ENCODE measurements at places on chromosomes 13 and 19.
A peak's percentile ranks its signal among the peaks of the same experiment; 100 is the strongest.

DNA sequence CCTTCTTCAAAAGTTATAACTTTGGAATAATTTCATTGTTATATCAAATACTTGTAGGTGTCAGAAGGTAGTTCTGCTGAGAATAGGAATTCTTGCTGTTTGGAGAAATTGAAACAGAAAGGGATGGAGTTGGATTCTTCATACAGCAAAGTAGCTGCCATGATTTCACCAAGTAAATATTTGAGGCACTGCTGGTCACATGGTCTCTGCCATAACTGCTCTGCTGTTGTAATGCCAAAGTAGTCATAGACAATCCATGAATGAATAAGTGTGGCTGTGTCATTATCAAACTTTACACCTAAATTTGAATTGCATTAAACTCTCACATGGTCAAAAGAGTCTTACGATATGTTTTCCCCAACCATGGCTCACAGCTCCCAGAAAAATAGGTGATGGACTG, 308.6 kb downstream of the GPC6 start:
- DNase-seq: no peak

DNA sequence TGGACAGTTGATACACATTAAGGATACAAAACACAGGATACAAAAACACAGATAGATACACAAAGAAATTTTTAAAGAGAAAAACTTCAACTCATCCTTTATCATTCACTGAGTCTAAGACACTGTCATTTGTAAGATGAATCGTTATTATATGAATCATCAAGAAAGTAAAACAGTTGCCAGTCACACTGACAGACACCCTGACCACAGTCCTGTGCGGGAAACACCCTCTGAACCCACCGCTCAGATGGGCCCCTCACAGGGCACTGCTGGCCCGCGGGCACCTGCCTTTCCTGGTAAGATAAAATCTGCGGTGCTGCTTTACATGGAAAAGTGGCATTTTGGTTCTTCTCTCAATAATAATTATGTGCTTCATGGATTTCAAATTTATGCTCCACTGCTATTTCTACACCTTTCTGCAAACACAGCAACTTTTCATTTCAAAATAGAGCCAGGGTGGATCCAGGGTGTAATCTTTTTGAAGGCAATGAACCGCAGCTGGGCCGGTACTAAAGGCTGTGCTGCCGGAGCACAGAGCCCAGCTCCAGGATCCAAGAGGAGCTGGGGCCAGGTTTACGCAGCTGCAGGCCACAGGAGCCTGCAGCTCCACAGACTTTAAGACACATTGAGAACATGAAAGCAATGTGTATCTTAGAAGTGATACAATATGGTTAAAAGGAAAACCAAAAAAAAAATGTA, 76.8 kb downstream of the TUBGCP3 start:
- DNase-seq: no peak

DNA sequence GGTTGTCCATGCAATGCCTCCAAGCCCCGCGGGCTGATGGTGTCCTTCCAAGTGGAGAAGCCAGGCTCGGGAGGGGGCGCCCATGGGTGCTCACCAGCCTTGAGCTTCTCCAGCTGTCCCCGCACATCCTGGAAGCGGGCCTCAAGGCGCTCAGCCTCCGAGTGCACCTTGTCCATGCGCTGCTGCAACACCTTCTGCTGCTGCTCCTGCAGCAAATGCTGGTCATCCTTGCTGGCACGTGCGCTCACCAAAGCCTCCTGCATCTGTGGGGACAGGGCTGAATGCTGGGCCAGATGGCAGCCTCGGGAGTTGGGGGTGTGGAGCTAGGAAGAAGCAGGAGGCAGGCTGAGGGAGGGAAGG, 22.8 kb upstream of the EMP3 start:
- no peak for DNase-seq

GRCh38 chr13:33629605-33630360, 188.2 kb upstream of the RFC3 start:
- no peak for DNase-seq

- DNase-seq: no peak
Observed at GRCh38 chr19:17137417-17137816, 61.8 kb downstream of the MYO9B start.

- DNase-seq: no peak
Observed at GRCh38 chr19:55866521-55866920, 30.2 kb downstream of the NLRP4 start.

DNA sequence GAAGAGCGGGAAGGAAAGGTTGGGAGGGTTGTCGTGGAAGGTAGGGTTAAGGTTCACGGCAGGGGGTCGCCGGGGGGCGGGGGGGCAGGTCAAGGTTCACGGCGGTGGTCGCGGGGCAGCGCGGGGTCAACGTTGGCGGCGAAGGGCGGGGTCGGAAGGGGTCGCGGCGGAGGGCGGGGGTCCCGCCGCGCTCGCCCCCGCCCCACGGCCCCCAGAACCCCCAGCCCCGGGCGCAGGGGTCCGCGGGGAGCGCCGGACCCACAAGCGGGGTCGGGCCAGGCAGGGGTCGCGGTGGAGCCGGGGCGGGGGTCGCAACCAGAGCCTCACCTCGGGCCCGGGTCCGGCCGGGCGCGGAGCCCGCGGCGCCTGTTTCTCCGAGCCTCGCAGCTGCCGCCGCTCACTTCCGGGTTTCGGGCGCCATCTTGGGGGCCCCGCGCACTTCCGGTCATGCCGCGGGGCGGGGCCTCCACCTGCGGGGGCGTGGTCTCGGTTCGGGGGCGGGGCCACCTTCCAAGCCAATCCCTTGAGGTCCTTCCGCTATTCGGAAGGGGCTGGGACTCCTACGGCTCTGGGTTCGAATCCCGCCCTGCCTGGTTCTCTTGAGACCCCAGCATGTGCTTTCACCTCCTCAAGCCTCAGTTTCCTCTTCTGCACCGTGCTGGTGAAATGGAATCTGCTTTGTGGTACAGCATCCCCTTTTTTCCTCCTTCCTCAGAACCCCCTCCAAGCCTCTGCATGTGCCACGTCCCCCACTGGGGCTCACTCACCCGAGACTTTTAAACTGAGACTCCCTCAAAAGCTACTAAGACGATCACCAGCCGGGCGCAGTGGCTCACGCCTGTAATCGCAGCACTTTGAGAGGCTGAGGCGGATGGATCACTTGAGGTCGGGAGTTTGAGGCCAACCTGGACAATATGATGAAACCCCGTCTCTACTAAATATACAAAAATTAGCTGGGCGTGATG, at the start of gene SBNO2:
TSS of gene SBNO2 (minus strand) at position 424 of the 965 bp plus-strand sequence. CDS start 19,992 bp downstream, outside the sequence.
- peak; percentile 98 for DNase-seq

- DNase-seq: peak; percentile 80
Observed at GRCh38 chr19:57888560-57889231, at the start of gene ZNF814. Gene ZNF814, minus strand, starts transcription at chr19:57889037. Its CDS starts 235 bp downstream, at chr19:57888802.

DNA sequence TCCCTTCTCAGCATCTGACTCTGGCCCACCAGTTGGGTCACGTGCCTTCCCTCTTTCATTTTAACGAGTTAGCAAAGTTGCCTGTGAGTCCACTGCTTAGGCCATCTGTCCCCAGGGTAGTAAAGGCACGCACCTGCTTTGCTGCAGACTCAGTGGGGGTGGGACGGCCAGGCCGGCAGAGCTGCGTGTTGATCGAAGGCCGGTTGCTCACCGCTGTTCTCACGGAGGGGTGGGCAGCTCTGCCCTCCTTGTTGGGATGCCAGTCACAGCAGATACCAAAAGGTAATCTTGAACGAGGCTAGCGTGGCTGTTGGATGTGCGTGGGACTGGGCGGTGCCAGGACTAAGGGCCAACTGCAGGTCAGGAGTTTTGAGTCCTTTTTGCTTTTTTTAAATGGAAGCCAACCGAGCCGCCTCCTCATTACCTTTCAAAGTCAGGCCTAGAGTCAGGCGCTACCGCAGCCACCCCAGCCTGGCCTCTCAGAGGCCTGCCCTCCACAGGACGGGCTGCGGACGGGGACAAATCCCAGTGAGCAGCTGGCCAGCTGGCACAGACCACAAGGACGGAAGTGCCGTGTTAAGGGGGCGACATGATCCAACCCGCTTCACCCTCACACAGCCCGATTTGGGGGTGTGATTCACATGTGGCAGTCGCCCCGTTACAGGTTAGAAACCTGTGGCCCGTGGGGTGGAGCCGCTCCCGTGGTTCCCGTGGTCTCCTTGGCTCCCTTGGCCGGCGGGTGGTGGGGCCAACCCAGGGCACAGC, 20.6 kb downstream of the ADPRHL1 start:
- no peak for DNase-seq

DNA sequence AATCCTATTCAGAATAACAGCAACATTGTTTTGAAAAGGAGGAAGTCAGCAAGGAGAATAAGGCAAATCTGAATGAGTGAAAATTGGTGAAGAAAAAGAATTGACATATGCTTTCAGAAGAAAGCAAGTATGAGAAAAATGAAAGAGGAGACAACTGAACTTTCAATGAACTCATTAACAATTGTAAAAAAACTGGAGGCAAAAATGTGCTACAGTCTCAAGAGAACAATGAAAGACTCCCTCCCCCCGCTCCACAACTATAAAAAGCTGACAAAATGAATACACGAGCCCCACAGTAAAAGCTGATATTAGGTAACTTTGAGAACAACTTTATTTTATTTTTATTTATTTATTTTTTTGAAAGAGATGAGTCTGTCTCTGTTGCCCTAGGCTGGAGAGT, 373.1 kb downstream of the DIAPH3 start:
- DNase-seq: no peak

GRCh38 chr13:113172419-113172926, 14.0 kb downstream of the PROZ start:
- DNase-seq: no peak

GRCh38 chr13:112690283-112690929, 568 bp downstream of the ATP11A start:
- DNase-seq: peak; percentile 33

GRCh38 chr19:18020212-18021085, 12.5 kb downstream of the ARRDC2 start:
- no peak for DNase-seq

DNA sequence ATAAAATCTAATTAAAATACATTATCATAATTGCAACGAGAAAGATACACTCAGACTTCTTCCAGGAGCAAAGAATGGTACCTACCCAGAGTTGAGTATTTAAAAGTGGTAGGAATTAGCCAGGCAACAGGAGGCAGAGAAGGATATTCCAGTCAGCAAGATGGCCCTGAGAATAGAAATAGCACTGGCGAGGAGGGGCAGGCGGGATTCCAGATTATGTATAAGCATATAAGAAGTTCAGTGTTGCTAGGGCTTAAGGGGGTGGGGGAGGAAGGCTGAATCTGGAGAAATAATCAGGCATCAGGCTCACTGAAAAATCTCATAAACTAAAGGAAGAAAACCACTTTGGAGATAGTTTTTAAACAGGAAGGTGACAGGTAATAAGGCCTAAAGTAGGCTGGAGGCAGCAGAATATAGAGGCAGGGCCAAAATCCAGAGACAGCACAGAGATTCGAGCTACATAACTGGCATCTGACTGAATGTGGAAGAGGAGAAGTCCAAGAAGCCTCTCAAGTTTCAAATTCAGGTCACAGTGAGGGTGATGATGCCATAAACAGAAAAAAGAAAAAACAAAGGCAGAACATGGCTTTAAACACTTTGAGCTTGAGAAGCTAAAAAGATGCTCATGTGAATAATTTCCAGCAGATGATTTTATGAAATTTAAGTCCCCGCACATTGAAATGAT, 7.5 kb downstream of the KPNA3 start:
- DNase-seq: no peak

DNA sequence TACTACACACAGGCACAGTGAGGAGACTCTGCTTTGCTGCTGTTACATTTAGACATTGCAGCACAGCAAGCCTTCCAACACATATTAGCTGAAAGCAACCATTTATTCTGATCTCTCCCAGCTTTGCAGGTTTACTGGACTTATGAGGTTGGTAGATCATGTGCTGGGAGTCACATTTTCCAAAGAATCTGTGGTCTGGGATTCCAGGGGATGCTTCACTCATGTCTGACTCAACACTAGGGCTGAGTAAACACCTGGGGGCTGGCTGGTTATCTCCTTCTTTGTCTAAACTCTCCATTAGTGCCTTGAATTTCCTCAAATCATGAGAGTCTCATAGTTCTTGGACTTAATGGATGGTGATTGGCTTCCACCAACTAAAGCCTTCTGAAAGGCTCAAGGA, 5.4 kb upstream of the LGALS13 start:
- DNase-seq: no peak

DNA sequence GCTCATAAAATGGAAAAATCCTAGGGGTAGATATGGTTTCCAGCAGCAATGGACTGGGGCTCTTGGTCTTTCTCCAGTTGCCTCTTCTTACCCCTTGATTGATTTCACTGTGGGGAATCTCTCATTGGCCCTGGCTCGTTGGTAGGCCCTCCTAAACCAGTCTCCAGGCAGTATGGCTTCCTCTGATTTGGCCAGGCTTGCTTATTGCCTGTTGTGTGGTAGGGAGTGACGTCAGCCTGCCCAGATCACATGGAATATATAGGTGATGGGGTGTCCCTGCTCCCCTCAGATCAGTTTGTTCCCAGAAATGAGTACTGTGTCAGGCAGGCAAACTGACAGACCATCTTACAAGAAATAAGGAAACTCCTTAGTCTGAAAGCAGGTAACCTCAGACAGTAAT, 5.7 kb upstream of the SELENOV start:
- no peak for DNase-seq

GRCh38 chr19:54343868-54344267, 4.9 kb upstream of the LILRA4 start:
- DNase-seq: no peak

DNA sequence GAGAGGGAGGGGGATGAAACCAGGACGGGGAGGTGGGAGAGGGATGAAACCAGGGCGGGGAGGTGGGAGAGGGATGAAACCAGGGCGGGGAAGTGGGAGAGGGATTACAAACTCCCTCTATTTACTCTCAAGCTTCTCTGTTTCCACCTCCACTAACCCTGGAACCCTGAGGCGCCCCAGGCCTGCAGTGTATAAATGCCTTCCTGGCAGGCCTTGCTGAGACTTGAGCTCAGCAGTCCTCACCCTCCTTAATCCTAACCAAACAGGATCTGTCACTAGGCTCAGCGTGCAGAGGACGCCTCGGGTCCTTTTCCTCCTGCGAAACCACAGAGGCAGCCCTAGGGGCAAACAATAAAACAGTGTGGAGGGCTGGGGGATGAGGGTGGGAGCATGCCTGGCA, 32.1 kb upstream of the OR1M1 start:
- no peak for DNase-seq

DNA sequence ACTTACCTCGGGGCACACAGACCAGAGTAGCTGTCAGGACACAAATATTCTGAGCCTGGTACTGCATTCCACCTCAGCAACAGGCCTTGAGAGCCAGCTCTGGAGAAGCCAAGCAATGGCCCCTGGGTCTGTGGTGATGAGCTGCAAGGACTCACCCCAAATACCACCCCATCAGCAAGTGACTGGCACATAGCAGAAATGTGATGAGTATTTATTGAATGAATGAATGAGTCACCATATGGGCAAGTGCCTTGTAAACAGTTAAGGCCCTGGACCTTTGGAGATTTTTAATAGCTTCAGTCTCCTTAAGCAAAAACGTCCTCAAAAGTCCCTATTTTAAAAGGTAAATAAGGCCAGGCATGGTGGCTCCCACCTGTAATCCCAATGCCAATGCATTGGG, 18.2 kb downstream of the GSX1 start:
- DNase-seq: no peak

GRCh38 chr13:92510416-92510815, 716.2 kb upstream of the GPC6 start:
- no peak for DNase-seq
